ENCODE measurements at places on chromosomes 12 and 14.

DNA sequence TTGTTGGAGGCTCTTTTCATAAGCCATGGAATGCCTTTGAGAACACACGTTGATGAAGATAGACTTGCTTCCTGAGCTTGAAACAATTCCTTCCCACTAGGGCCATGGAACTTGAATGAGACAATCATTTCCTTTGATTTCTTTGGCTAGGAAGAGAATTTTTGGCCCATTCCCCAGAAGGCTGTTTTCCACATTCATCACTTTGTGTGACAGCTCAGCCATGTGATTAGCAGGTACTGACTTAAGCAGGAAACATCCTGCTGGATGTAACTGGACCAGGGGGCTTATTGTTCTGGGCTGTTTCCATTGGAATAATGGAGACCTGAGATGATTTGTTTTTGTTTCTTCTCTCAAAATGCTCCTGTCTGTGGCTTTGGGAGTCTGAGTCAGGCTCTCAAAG lies 469.8 kb upstream of the SEL1L start:
- H3K27me3 ChIP-seq = no peaks in the 10 kb centered on the region
- no peak overlapping the region for H3K4me3 ChIP-seq
- no peaks in the 10 kb centered on the region for H3K4me1 ChIP-seq
- H3K27ac ChIP-seq = no peak overlapping the region
- H3K36me3 ChIP-seq = no peaks in the 10 kb centered on the region

GRCh38 chr14:82029038-82029437 lies 495.4 kb upstream of the SEL1L start:
- no peaks in the 10 kb centered on the region for H3K27me3 ChIP-seq
- H3K27ac ChIP-seq = no peak overlapping the region
- H3K4me3 ChIP-seq = no peak overlapping the region
- H3K4me1 ChIP-seq = no peaks in the 10 kb centered on the region
- H3K36me3 ChIP-seq = no peaks in the 10 kb centered on the region
- DNase-seq = no peak

DNA sequence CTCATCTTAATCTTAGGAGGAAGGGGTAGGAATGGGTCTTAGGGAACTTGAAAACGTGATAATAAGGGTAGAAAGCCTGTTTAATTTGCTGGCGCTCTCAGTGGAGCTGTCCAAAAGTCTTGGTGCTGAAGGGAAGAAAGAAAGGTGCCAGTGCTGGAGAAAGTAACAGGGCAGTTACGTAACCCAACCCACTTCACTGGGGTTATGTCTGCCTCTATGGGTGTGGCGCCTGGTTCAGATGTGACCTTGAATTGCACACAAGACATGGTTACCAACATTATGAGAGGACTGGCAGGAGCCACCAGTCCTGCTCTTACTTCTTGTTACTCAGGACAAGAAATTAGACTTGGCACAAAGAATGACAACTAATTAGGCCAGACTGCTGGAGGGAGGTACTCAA lies 18.6 kb upstream of the GPATCH2L start:
- H3K4me3 ChIP-seq = no peak overlapping the region
- peaks cover 67% of the 10 kb centered on the region for H3K27me3 ChIP-seq
- no peaks in the 10 kb centered on the region for H3K36me3 ChIP-seq
- H3K27ac ChIP-seq = no peak overlapping the region

- H3K27ac ChIP-seq = no peak overlapping the region
- peaks cover 2% of the 10 kb centered on the region for H3K4me1 ChIP-seq
- no peak overlapping the region for H3K4me3 ChIP-seq
- H3K27me3 ChIP-seq = peaks cover 3% of the 10 kb centered on the region
- H3K36me3 ChIP-seq = no peaks in the 10 kb centered on the region
Measured at GRCh38 chr12:44930972-44931600, 55.0 kb upstream of the NELL2 start.

All from activated naive CD8-positive, alpha-beta T cell treated with anti-CD3 and anti-CD28 coated beads, Interleukin-2, amount 10 ng/mL, durations not matched to agents 7 days and 5 days (primary cell).